Activated T-helper 9 cell treated with anti-CD3 and anti-CD28 coated beads, Interleukin-2, amount 50 U/mL, for 16 hours (primary cell): ENCODE measurements at places on chromosomes 4 and X.

GRCh38 chrX:3144651-3145050 lies 103.4 kb downstream of the ARSF start:
- no peak for DNase-seq

GRCh38 chrX:124194199-124194598 lies 138.3 kb upstream of the TEX13D start:
- DNase-seq = no peak

- DNase-seq = no peak
These were observed 41.9 kb upstream of the SOD3 start for GRCh38 chr4:24753519-24753918.

DNA sequence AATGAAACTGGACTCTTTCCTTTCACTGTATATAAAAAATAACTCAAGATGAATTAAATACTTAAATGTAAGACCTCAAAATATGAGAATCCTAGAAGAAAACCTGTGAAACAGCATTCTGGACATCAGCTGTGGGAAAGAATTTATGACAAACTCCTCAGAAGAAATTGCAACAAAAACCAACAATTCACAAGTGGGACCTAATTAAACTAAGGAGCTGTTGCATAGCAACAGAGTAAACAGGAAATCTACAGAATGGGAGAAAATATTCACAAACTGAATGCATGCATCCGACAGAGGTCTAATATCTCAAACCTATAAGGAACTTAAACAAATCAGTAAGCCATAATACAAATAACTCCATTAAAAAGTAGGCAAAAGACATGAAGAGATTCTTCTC lies 851.7 kb upstream of the PCDH10 start:
- no peak for DNase-seq

DNA sequence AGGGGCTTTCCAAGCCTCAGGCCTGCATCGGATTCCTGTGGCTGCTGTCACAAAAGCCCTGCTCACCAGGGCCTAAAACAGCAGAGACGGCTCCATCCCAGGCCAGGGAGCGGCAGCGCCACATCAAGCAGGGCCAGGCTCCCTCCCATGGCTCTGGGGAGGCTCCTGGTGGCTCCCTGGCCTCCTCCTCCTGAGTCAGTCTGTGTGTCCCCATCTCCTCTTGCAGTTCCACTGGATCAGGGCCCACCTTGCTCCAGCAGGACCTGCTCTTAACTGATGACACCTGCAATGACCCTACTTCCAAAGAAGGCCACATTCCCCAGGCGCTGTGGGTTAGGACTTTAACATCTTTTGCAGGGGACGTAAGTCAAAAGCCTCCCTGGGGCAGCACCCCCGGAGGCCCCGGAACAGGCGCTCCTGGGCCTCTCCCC lies 51.9 kb downstream of the CPZ start:
- DNase-seq = no peak

- no peak for DNase-seq
These were observed 33.2 kb downstream of the HTT start for GRCh38 chr4:3107691-3108121.

DNA sequence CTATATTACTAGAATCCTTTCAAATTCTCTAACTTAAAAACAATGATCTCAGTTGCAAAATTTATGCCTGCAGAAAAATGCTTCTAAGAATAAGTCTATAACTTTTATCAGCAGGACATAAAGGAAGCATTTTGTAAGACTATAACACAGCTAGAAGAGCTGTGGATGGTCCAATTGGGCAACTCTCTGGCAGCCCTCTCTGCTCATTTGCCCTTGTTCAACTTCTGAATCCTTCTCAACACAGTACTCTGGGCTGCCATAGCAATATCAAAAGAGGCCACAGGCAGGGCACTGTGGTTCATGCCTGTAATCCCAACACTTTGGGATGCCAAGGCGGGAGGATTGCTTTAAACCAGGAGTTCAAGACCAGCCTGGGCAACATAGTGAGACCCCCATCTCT lies 88.5 kb downstream of the MID1 start:
- DNase-seq = no peak

GRCh38 chrX:147550217-147550616 lies 361.5 kb upstream of the FMR1 start:
- no peak for DNase-seq

GRCh38 chr4:140800666-140801065 lies 44.5 kb upstream of the TBC1D9 start:
- DNase-seq = no peak

DNA sequence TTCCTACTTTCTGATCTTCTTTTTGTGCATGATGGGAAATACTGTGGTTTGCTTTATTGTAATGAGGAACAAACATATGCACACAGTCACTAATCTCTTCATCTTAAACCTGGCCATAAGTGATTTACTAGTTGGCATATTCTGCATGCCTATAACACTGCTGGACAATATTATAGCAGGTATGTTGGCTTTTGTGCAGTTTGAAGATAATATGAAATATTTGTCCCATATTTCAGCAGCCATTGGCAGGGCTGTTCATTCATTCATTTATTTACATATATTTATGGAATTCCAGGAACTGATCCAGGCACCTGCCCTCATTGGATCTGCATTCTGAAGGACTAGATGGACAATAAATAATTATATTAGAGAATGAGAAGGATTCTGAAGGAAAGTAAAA lies 96.9 kb downstream of the NPFFR2 start:
- no peak for DNase-seq

DNA sequence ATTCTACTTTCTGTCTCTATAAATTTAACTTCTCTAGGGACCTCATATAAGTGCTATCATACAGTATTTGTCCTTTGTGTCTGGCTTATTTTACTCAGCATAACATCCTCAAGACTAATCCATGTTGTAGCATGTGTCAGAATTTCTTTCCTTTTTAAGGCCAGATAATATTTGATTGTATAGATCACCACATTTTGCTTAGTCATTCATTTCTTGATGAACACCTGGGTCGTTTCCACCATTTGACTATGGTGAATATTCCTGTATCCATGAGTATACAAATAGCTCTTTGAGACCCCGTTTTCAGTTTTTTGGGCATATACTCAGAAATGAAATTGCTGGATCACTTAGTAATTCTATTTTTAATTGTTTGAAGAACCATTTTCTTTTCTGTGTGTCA lies 12.0 kb downstream of the CNGA2 start:
- DNase-seq = no peak

- no peak for DNase-seq
These were observed 3.4 kb upstream of the SCD5 start for GRCh38 chr4:82801910-82802521.

- no peak for DNase-seq
These were observed 91.9 kb downstream of the GPC4 start for GRCh38 chrX:133323431-133323830.

GRCh38 chrX:98331407-98331806 lies 1447.7 kb downstream of the RPA4 start:
- no peak for DNase-seq

GRCh38 chrX:21873063-21873775 lies 17.4 kb downstream of the YY2 start:
- DNase-seq = no peak

- no peak for DNase-seq
These were observed 88.2 kb downstream of the SOWAHB start for GRCh38 chr4:76809594-76810305.

DNA sequence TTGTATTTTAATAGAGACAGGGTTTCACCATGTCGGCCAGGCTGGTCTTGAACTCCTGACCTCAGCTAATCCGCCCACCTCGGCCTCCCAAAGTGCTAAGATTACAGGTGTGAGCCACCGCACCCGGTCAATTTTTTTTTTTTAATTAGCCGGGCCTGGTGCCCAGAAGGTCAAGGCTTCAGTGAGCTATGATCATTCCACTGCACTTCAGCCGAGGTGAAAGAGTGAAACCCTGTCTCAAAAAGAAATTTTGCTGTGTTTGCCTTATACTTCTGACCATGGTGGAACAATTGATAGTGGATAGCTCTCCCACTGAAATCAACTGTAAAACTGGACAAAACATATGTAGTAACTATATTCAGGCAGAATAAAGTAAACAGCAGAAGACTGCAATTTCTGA lies 24.0 kb upstream of the SMIM14 start:
- DNase-seq = no peak

- no peak for DNase-seq
These were observed 418.9 kb upstream of the CPEB2 start for GRCh38 chr4:14583331-14583730.

DNA sequence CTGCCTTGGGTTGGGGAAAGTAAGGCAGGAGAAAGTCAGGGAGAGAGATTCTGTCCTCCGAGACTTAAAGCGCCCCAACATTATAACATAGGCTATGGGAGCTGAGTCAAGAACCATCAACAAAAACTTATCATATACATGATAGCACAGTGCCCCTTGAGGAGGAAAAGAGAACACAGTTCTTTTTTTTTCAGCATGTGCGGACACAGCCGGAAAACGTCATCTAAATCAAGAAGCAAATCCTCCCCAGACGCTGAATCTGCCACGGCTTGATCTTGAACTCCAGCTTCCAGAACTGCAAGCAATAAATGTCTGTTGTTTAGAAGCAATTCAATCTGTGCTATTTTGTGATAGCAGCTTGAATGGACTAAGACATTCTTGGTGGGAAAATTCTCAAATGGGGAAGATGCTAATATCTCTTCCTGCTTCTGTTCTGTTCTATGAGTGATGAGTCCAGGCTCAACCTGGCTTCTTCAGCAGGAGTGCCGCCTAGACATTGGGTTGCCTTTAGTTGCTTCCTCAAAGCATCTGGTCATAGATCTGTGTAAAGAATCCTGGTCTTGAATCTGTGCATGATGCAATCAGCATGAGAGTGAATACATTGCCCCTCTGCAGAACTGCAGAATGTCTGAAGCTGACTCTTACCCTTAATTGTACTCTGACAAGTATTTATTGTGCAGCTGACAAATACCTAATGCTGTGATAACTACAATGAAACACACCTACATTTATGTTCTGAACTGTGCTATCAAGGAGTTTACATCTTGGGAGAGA lies 549.8 kb upstream of the PRKX start:
- no peak for DNase-seq

DNA sequence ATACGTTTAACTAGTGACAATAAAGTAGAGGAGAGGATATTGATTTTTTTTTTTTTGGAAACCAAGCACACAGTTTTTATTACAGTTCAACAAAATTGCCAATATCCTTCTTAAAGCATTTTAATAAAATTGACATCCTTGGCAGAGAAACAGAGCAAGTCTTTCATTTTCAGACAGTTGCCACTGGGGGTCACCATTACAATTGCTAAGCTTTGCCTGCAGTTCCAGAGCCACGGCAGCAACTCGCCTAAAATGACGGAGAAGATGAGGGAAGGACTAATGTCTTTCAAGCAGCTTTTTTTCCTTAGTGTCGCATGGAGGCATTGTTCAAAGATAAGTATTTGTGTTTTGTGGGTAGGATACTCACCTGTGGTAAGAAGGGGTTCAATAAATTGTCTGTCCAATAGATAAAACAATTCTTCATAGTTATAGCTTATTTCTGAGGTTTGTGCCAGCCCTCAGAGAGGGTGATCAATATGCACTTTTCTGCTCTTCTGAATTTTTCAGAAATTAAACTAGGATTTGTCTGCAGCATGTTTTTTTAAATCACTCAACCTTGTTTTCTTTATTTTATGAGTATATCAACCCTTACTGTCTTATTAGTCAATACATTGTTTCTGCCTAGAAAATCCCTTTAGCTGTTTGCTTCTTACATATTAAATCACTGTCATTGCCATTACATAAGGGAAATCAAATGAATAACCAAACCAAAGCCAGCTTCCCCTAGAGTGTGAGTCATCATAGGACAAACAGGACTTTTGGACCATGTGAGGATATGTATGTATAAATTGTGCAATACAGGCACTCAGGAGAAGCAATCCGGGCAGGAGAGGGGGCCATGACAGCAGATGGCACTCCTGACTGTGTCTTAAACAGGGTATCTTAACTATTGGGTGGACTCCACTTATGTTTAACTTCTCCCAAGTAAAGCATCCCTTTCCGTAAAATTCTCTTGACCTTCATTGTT lies 508.1 kb upstream of the ARX start:
- no peak for DNase-seq

- no peak for DNase-seq
These were observed 69.4 kb downstream of the CLCN5 start for GRCh38 chrX:49991758-49992157.

DNA sequence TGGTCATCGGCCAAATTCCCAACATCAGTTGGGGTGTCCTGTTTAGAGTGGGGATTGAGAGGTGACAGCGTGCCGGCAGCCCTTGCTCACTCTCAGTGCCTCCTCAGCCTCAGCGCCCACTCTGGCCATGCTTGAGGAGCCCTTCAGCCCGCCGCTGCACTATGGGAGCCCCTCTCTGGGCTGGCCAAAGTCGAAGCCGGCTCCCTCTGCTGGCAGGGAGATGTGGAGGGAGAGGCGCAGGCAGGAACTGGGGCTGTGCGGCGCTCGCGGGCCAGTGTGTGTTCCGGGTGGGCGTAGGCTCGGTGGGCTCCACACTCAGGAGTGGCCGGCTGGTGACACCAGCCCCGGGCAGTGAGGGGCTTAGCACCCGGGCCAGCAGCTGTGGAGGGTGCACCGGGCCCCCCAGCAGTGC lies 7.1 kb upstream of the CENPU start:
- DNase-seq = no peak
